ENCODE measurements at places on chromosomes 13 and 19.

DNA sequence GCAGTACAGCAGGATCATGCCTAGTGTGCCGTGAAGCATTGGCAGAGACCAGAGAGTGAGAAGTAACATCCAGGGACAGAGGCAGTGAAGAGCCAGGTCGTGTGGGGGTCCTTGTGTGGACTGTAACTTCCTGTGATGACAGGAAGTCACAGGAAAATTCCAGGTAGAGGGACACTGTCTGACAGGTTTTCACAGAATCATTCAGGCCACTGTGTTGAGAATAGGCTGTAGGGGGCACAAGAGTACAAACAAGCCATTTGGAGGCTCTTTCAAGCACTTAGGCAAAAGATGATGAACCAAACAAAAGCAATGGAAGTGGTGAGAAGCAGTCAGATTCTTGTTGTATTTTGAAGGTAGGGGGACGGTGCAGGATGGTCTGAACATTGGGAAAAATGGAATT, 46.4 kb downstream of the N4BP2L1 start:
- peak; percentile 8 for DNase-seq

GRCh38 chr19:19034204-19034624, 811 bp downstream of the ARMC6 start:
- DNase-seq: peak; percentile 77

DNA sequence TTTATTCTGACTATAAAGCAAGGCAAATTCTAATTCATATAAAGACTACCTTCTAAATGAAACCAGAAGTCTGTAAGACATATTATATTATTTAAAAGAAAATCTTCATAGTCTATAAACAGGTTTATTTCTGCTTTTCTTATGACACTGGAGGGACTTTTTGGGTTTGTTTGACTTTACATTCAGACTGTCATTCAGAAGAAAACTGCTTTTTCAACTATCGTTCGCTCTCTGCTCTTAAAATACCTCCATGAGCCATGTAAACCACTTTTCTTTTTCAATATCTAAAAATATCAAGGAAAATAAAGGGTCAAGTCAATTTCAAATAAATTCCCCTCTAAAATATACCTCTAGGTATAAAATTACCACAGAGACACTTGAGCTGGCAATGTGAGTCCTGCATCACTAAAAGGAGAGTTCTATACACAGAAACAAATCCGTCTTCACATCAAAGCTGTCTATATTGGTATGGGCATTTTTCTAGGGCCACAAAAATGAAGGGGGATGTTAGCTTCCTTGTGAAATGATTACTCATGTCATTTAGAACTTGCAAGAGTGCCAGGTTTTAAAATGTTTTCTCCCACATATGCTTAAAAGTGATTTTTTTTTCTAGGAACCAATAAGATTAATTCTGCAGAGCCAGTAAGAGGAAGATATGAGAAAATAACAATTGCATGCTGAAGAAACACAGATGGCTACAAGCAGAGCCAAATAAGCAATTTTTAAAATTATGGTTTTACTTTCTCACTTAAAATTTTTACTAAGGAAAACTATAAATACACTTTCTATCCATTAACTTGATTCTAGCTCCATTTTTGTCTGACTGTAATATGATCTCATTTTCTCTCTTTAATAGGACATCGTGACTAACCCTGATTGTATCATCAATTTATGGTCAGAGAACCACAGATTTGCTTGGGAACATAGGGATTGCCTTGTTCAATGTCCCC, 181.8 kb downstream of the TBC1D4 start:
- DNase-seq: no peak

GRCh38 chr19:1470305-1471009, 8.6 kb downstream of the C19orf25 start:
- peak; percentile 52 for DNase-seq

DNA sequence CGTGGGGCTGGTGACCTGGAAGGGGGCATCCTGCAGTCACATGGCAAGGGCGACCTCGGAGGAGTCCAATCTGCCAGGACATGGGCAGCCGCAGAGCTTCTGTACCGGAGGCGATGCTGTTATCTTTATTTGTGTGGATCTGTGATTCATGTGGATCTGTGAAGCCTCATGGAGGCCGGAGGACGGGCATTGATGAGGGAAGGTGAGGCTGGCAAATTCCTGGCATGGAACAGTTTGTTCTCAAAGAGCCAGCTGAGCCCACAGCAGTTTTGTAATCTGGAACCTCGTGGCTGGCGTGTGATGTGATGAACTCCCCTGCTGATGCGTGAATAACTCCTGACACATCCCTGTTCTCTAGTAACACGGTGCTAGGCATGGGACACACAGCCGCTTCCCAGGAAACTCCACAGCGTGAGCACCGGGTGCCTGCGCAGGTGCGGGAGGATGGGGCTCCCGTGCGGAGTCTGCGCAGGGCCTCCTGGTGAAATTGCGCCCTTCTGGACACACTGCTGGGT, 40.4 kb downstream of the ATP11A start:
- DNase-seq: no peak

- no peak for DNase-seq
Observed at GRCh38 chr13:99004978-99005377, 27.1 kb upstream of the DOCK9 start.

DNA sequence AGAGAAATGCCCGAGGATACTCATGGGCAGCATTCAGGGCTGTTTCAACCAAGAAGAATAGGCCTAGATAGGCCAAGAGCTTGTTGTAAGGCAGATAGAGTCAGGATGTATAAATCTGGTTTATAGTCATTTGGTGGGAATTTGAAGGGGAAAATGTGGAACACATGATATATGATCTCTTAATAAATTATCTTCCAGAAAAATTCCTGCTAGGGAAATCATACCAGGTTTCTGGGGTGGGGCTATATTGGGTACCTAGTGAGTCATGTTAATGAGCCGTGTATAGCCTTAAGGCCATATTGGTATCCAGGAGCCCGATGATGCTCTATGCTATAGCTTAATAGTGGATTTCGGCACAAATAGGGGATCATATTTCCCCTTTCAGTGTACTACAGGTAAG, 51.5 kb upstream of the HTR2A start:
- DNase-seq: no peak

- DNase-seq: no peak
Observed at GRCh38 chr13:113307491-113307890, 10.5 kb downstream of the LAMP1 start.

- no peak for DNase-seq
Observed at GRCh38 chr13:46334035-46334822, 52.8 kb downstream of the RUBCNL start.

- DNase-seq: no peak
Observed at GRCh38 chr13:101799196-101799595, 346.7 kb downstream of the ITGBL1 start.

DNA sequence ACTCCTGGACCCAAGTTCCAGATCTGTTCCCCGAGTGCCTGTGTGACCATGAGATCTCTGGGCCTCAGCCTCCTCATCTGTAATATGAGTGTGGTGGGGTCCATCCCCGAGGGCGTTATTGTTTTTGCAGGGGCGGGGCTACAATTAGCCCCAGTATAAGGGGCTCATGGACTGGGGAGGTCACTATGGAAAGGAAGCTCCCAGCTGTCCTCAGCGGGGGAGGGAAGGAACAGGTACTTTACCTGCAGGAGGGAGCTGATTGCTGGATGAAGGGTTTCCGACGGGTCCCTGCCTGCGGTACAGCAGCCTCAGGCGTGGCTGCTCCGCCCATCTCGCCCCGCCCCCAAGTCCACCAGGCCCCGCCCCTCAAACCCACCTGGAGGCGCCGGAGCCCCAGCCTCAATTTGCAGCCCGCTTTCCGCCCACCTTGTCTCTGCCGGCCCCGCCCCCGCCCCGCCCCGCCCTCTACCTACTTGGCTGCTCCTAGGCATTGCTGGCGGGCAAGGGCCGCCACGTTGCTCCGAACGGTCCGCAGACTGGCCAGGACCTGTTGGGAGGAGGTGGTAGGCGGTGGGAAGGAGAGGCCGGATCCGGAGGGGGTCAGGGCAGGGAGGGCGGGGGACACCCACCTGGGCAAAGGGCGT, 5.5 kb downstream of the PDE4C start:
- DNase-seq: peak; percentile 43

DNA sequence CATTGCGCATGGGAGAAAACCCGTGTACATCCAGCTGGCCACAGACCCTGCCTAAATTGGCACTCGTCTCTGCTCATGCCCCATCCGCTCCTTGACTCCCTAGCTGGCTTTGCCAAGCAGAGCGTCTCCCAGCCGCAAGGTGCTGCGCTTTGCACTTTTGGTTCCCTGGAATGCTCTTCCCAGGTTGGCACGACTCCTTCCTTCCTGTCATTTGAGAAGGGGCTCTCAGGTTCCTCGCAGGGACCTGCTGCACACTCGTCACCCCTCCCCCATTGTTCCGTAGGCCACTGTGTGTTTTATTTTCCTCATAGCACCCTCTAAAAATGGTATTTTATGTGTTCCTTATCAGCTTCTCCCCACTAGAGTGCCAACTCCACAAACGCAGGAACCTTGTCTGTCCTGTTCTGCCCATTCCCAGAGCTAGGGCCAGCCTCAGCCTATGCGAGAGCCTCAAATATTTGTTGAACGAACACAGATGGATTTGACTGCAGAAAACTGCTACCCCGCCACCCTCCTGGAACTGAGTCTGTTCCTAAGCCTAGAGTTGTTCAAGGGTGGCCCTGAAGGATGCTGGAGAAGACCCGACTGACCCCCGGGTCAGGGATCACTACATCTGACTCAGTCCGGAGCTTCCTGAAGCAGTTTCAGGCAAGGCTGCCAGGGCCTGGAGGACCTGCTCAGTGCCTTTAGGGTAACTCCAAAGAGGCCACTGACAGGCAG, 8.4 kb upstream of the CEBPA start:
- DNase-seq: peak; percentile 4

GRCh38 chr13:109998684-109999533, 212.5 kb upstream of the IRS2 start:
- DNase-seq: no peak

GRCh38 chr19:17855280-17856152, 4.2 kb upstream of the RPL18A start:
- peak; percentile 79 for DNase-seq

GRCh38 chr13:51581148-51581820, 3.0 kb upstream of the WDFY2 start:
- DNase-seq: no peak

- no peak for DNase-seq
Observed at GRCh38 chr19:55663846-55664536, 9.2 kb downstream of the U2AF2 start.

- DNase-seq: no peak
Observed at GRCh38 chr13:113327391-113327765, 30.3 kb downstream of the LAMP1 start.

GRCh38 chr13:112078216-112078615, 11.3 kb downstream of the SOX1 start:
- no peak for DNase-seq

- DNase-seq: no peak
Observed at GRCh38 chr13:109118521-109118920, 489.1 kb downstream of the MYO16 start.

- no peak for DNase-seq
Observed at GRCh38 chr19:18951721-18952281, 10.8 kb upstream of the HOMER3 start.

DNA sequence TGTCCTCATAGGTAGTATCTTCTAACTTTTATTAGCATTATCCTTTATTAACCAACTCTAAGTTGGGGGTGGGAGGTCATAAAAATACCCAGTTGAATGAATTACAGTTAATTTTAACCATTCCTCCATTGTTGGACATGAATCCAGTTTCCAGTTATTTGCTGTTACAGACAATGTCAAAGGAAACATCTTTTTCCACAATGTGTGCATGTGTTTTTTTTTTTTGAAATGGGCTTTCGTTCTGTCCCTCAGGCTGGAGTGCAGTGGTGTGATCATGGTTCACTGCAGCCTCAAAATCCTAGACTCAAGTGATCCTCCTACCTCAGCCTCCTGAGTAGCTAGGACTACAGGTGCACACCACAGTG, 32.0 kb downstream of the KLF5 start:
- DNase-seq: no peak

DNA sequence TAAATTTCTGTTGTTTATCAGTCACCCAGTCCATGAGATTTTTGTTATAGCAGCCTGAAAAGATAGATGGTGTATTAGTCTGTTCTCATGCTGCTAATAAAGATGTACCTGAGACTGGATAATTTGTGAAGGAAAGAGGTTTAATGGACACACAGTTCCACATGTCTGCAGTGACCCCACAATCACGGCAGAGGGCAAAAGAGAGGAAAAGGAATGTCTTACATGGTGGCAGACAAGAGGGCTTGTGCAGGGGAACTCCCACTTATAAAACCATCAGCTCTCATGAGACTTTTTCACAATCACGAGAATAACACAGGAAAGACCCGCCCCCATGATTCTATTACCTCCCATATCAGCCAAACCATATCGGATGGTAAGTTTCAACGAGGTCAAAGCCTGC, 309.2 kb downstream of the LIG4 start:
- no peak for DNase-seq

DNA sequence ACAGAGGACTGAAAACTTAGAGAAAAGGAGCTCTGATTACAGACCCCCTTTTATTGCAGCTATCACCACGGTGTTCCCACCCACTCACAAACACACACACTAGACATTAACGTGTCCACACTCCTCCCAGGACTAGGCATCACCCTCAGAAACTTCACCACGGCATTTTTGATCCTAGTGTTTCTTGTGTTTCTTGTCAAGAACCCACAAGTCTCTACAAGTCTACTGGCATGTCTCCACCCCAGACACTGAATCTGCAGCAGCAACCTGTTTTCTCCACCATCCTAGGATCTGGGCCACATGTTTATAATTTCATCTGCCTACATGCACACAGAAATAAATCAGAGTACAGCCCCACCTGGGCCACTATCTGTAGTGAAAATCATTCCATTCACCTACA, 4.3 kb downstream of the ZNF486 start:
- DNase-seq: no peak

- DNase-seq: no peak
Observed at GRCh38 chr13:49308097-49308875, 60.6 kb downstream of the CDADC1 start.

- no peak for DNase-seq
Observed at GRCh38 chr13:30061217-30061616, 210.8 kb upstream of the UBL3 start.

GRCh38 chr13:97245011-97245410, 22.9 kb downstream of the MBNL2 start:
- DNase-seq: no peak

- DNase-seq: no peak
Observed at GRCh38 chr19:9986787-9987281, 23.5 kb downstream of the COL5A3 start.

- no peak for DNase-seq
Observed at GRCh38 chr13:109725297-109725696, 61.1 kb downstream of the IRS2 start.

DNA sequence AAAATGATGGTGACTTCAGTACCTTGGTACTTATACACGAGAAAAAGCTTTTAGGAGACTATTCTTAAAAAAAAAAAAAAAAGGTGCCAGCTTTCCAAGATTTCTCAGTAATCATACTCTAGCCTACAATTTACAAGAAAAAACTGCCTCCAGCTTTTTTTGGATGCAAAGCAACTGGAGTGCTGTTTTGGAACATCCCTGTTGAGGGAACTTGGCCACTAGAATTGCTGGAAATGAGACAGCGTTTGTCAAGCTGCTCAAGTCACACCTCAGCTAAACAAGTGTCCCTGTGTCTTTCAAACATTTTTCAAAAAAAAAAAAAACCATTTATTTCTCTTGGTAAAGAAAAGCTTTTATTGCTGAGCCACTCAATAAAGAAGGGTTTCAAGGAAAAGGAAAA, 413.1 kb upstream of the ARGLU1 start:
- DNase-seq: no peak

GRCh38 chr19:32876919-32877285, 7.3 kb upstream of the SLC7A9 start:
- no peak for DNase-seq

- DNase-seq: no peak
Observed at GRCh38 chr19:1488282-1488601, 1.9 kb downstream of the PCSK4 start.
